ENCODE measurements at places on chromosomes 11 and 22.

DNA sequence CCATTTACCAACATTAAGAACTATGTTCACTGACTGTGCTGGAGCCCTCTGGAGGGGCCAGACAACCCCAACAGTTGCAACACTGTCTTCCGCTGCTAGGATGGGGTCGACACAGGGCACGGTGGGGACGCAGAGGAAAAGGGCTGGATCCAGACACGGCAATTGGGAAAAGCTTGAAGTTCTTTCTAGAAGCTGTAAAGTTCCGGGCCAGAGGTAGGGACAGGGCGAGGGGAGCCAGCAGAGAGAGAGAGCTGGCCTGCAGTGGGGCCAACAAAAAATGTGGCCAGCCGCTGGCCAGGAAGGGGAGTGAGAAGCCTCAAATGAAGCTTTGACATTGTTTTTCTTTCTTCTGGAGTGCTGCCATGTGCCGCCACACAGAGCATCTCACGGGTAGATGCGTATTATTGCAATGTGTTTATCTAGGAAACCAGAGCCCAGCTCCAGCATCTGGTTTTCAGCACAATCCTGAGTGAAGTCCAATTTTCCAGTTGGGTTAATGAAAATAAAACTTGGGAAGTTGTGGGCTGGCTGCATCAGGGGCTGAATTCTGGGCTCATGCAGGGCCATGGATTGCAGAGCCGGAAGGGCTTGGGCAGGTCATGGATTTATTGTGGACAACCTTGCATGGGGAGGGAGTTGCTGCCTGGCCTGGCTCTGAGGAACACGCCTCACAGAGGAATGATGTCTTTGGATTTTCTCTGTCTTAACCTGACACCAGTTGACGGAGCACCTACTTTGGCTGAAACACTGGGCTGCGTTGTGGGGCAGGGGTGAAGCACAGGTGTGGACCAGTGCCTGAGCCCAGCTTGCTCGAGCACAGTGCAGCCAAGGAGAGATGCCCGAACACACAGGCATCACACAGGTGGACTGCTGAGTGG lies 67.6 kb upstream of the AMPD3 start:
- DNase-seq = peak; percentile 89

DNA sequence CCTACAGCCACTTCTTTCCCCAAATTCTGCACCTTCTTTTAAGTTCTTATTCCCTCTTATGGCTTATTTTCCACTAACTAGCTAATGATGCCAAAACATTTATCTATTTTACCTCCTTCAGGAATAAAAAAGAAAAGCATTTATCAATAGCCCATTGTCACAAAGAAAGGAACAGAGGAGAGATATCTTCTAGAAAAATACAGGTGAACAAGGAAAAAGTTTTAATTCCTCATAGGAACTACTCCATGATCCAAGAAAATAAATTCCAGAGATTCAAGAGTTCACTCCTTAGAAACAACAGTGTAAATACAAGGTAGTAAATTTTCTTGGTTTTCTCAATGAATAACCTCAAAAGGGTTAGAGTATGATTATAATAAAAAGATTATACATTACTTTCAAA lies 52.6 kb upstream of the TOP3B start:
- no peak for DNase-seq

- DNase-seq = no peak
Observed at GRCh38 chr11:69394234-69394868, 87.1 kb upstream of the LINC01488 start.

GRCh38 chr22:29199702-29200400 lies 5.8 kb upstream of the EMID1 start:
- no peak for DNase-seq

DNA sequence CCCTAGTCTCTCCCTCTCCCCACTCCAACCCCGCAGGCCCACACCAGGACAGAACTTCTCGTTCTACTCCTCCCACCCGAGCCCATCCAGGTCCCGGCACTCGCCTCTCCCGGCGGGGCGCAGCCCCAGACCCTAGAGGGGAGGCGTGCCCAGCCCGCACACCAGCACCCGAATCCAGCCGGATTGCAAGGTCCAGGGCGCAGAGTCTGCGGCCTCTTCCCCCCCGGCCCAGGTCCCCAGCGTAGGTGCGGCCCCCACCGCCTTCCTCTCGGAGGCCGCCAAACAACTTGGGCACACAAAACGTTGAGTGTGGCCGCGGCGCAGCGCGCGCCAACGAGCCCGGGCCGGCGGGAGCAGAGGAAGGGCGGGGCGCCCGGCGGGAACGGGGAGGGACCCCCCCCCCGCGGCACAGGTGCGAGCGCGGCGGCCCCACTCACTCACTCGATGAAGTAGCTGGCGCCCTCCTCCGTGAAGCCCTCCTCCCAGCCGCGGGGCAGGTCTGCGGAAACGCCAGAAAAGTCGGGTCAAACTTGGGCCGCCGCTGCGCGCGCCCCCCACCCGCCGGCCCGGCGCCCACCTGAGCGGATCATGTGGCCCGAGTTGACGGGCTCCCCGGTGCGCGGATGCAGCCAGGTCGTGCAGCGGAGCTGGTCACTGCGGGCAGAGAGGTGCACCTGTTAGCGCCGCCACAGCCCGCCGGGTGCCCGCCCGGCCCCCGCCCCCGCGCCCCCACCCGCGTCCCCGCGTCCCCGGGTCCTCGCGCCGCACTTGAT lies 480 bp downstream of the PLEKHA7 start:
- no peak for DNase-seq

Data from fibroblast of skin of right biceps (primary cell).